D721Med (cell line): ENCODE measurements at places on chromosomes 2 and 18.
A peak's percentile ranks its signal among the peaks of the same experiment; 100 is the strongest.

DNA sequence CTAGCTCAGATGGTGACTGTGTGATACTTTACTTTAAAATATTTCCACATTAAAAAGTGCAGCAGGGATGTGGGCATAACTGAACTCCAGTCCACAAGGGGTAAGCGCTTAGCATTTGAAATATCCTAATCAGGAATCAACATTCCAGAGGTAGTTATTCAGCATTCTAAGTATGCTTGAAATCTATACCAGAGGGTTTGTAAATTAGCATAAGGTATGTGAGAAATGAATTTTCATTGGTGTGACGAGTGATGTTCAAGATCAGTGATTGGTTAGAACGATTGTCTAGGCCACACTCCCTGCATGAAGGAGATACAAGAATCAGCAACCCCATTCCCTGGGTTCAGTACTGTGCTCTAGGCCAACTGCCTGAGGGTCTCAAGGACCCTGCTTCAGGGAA, 42.6 kb downstream of the MAPK4 start:
- DNase-seq: no peak

GRCh38 chr18:48475635-48476549, 62.9 kb upstream of the CTIF start:
- DNase-seq: peak; percentile 61

GRCh38 chr2:176128982-176129796, at the start of gene HOXD8:
HOXD8 (plus strand) TSS chr2:176129705; CDS start chr2:176130367, 662 bp downstream.
- no peak for DNase-seq

DNA sequence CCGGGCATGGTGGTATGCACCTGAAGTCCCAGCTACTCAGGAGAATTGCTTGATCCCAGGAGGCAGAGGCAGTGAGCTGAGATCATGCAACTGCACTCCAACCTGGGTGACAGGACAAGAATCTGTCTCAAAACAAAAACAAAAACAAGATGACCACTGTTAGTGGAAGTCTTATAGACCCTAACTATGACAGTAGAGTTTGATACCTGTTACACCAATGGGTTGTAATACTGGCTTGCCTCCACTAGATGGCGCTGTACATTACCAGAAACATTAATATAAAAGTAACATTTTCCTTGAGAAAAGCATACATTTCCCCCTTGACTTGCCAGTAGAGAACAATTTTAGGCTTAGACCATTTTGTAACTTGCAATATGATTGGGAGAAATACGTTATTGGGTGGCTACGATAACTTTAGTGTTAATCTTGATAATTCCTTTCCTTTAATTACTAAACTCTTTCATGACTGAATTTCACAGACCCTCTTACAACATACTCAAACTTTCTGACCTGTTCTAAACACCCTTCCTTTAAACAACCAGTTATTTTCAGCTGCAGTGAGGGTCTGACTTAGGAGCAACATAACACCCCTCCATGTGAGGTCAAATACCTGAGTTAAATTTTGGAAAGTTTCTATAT, 19.5 kb downstream of the SLC25A52 start:
- no peak for DNase-seq

DNA sequence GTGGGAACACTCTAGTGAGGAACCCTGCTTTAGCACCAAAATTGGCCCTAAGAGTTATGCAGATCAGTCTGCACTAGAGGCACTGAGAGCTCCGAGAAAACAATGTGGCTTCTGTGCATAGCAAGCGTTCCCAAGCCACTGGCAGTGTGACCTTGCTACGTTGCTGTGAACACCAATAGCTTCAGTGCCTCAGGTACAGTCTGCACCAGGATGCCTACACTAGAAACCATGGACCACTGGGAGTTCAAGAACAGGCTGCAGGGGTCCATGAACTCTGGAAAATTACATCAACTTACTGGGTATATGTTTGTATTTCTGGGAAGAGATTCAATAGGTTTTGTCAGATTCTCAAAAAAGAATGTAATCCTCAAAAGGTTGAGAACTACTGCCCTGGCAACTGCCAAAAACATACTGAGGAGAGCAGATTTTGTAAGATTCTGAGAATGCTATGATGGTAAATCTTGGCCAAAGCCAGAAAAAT, 18.3 kb upstream of the SP3 start:
- no peak for DNase-seq

DNA sequence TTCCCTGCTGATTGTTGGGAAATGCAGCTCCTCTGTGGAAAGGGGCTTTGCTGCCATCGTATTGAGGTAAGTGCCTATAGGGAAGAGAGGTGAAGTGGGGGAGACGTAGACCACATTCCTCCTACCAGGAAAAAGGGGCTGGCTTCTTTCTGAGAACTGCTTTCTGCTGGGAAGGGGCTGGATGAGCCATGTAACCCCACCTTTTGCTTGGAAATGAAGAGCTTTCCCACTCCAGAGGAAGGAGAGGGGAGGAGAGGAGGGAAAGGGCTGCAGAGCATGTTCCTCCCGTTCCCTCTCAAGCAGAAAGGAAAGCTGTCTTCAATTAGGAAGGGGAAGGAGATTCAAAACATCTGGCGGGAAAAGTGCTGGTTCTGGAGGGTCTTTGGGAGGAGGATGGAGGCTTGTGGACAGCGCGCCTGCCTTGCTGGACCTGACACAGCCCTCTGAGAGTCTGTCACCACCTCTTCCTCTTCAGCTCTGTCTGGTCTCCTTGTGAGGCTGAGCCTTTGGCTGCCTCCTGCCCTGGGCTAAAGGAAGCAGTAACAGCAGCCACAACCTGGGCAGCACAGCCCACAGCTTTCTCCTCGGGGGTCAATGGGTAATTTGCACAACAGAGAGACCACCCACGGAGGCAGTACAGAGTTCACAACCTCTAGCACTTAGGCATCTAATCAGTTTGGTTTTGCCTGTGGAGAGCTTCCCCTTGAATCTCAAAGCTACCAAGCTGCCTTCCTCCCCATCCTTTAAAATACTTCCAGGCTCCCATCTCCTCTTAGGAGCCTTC, 410.0 kb upstream of the TNP1 start:
- DNase-seq: no peak

DNA sequence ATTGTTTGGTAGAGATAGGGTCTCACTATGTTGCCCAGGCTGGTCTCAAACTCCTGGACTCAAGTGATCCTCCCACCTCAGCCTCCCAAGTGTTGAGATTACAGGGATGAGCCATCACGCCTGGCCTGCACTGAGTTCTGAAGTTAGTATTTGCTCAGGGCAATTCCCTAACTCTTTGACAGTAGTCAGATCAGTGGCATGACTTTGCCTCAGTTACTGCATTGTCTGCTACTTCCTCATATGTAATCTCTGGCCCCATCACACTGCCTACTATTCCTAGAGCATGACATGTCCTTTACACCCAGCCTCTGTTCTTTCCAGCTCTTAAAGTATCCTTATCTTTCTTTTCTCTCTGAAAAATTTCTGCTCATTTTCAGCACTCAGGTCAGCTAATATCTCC, 193.5 kb downstream of the LDLRAD4 start:
- no peak for DNase-seq

DNA sequence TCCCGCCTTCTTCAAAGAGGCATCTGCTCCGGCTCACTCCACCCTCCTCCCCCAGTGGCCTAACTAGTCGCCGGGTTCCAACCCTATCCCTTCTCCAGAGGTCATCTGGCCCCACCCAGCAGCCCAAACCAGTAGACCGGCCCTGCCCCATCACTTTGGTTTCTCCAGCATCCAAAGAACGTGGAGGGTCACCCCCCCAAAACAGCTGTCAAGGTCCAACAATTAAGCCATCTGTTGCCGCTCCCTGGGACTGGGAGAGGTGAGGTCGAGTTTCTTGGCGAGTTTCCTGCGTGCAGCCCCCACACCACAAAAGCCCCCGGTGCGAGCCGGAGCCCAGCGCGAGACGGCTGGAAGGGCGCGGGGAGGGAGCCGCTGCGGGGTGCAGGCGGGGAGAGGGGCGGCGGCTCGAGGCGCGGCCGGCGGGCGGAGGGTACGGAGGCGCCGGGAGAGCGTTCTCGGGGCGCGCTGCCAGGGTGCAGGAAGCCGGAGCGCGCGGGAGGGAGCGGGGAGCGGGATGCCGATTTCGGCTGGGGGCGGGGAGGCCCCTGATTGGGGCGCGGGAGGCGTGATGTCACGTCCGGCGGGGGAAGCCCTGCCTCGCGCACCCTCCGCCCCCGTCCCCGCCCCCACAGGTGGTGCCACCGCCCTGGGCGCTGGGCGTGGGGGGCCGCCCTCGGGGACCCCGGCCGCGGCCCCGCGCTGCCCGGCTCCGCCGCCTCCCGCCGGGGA, 571 bp upstream of the GPC1 start:
- peak; percentile 100 for DNase-seq

GRCh38 chr18:44859263-44859662, 178.6 kb downstream of the SETBP1 start:
- DNase-seq: no peak

GRCh38 chr18:62448426-62448825, 74.4 kb upstream of the ZCCHC2 start:
- no peak for DNase-seq

DNA sequence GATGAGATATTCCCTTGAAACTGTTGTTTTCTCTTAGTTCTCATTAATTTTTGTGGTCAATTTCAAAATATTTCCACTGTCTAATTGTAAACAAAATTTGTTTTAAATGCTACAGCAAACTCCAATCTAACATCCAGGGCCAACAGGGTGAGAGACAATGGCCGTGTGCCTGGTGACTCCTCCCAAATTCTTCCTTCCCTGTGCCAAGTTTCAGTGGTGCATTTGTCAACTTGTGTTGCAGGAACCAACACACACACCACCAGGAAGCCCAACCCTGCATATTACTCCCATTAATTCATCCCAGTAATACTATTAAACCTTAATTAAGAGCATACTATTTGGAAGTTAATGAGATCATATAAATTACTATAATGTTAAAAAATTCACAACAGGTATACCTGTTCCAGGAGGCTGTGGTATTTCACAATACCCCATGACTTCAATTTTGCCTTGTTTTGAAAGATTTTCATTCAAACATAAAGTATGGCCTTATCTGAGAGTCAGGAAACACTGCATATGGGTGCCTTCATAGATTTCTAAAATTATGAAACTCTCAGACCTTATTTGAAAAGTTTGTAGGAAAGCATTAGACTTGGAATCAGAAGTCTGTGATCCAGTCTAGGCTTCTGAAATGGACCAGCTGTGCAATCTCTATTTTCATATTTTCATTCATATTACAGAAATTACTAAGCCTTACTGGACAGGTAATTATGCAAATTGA, 1.1 kb downstream of the SERPINB2 start:
- DNase-seq: no peak

- no peak for DNase-seq
These were observed 34.3 kb downstream of the KIF1A start for GRCh38 chr2:240785424-240786335.

- DNase-seq: no peak
These were observed 23.5 kb downstream of the ITSN2 start for GRCh38 chr2:24336811-24337210.

DNA sequence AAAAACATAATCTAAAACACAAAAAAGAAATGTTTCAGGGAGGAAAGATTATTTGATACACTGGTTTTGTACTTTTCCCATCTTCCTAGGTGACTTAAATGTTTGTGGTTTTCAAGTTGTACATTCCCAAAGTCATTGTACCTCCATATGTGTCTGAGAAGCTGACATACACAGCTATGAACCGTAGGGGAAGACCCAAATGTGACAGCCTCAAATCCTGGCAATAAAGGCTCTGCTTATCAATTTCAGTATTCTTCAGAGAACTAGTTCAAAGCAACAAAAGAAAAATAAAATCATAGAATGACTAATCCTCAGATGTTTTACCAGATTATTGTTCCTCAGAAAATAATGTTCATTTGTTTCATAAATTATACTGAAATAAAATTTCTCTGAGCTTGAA, 2.5 kb downstream of the DYNC2LI1 start:
- no peak for DNase-seq

DNA sequence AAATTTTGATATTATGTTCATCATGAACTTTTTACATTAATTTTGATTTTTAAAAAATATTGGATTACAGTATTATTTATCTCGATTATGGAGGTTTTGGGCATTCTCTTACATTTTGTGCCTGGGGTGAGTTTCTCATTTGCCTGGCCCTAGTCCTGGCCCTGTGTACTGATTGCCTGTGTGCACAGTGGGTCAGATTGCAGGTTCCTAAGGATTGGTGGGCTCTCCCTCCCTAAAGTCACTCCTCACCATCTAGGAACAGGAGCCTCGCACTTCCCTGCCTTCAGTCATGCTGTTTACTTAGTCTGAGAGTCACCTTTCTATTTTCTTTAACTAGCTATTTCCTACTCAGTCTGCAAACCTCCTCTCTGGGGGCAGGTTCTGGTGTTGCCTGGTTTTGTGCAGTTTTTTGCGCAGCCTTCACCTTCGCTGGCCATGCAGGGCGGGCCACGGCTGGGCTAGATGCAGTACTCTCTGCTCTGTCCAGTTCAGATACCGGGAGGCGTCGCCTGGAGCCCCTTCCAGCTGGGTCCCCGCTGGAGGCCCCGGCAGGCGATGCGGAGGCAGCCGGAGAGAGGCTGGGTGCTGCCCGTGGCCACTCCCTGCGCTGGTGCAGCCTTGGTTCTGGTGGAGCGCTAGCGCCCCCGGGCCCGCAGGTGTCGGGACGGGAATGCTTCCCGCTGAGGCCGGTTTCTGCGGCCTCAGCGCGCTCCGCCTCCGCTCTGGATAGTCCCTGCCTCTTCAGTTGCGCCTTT, 23.3 kb upstream of the MC5R start:
- no peak for DNase-seq

DNA sequence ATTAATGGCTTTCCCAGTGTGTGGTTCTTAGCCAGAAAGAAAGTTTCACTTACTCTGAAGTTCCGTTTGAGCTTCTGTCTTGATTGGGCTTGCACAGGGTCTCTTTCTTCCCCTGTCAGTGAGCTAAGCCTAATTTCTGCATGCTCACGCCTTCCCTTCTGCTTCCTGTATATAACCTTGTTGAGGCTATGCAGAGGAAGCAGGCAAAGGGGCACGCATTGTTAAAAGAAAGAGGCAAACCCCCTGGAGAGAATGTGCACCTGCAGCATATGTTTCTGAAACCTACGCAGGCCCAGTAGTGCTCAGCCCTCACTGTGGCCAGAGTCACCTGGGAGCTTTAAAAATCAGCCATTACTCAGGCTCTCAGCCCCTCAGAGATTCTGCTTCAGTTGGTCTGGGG, 14.5 kb upstream of the PLA2R1 start:
- no peak for DNase-seq

DNA sequence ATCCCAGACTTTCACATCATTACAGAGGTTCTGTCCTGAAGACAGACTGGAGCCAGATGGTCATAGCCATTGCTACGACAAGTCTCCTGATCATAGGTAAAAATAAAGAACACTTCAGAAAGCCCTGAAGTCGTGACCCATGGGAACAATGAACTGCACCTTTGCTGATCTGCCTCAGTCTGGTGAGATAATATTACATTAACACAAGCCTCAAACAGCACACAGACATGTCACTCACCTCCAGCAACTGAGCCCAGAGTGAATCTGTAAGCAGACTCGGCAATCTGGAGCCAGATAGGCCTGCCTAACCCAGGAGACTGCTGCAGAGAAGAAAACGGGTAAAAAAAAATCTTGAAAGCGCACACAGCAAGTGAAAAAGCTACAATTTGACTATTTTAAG, 79.2 kb downstream of the SLC25A12 start:
- no peak for DNase-seq

- no peak for DNase-seq
These were observed 2.8 kb downstream of the ZCCHC2 start for GRCh38 chr18:62525608-62526007.
